ENCODE measurements at places on chromosomes 1 and 21.
A peak's percentile ranks its signal among the peaks of the same experiment; 100 is the strongest.

DNA sequence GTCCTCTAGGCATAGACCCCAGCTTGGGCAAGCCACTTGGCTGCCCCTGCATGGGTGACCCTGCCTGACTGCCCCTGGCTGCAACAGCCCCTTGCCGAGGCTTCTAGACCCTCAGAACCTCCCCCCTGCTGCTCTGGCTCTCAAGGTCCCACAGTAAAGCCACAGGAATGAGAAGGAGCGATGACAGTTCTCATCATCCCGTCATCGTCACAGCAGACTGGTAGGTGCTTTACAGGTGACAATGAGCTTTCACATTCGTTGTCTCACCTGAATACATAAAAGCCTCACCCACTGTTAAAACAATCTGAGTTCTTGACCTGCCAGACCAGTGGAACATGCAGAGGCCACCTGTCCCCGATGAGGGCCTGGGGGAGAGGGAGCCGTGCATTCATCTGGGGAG is 36.0 kb upstream of the GPR157 start:
- no peak for DNase-seq

DNA sequence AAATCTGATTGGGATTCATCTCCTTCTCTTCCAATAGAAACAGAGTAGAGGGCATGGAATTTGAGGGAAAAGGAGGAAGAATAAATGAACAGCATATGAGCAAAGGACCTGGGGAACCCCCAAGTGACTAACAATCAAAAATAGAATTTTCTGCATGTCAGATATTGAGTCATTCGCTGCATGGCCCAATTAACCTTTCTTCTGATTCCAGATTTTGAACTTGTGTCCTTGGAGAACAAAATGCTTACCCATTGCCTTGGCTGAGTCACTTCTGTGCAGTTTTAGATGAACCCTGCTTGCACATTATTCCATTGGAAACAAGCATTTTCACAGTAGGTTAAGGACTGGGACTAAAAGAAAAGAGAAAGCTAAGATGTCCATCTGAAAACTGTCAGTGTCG is 390.5 kb downstream of the ST6GALNAC3 start:
- no peak for DNase-seq

GRCh38 chr1:16191916-16192546 is 20.4 kb downstream of the ARHGEF19 start:
- no peak for DNase-seq

DNA sequence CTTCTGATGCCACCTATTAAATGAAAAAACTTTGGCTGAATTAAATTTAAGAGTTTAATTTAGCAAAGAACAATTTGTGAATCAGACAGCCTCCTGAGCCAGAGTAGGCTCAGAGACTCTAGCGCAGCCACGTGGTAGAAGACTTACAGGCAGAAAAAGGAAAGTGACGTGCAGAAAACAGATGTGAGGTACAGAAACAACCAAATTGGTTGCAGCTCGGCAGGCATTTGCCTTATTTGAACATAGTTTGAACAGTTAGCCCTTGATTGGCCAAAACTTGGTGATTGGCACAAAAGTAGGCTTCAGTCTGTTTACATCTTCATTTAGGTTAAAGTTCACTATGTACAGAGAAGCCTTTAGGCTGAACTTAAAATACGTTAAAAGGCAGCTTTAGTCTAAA is 22.9 kb downstream of the TCP10L start:
- no peak for DNase-seq

- DNase-seq = no peak
These were observed 118.6 kb upstream of the KAZN start for GRCh38 chr1:14479865-14480264.

DNA sequence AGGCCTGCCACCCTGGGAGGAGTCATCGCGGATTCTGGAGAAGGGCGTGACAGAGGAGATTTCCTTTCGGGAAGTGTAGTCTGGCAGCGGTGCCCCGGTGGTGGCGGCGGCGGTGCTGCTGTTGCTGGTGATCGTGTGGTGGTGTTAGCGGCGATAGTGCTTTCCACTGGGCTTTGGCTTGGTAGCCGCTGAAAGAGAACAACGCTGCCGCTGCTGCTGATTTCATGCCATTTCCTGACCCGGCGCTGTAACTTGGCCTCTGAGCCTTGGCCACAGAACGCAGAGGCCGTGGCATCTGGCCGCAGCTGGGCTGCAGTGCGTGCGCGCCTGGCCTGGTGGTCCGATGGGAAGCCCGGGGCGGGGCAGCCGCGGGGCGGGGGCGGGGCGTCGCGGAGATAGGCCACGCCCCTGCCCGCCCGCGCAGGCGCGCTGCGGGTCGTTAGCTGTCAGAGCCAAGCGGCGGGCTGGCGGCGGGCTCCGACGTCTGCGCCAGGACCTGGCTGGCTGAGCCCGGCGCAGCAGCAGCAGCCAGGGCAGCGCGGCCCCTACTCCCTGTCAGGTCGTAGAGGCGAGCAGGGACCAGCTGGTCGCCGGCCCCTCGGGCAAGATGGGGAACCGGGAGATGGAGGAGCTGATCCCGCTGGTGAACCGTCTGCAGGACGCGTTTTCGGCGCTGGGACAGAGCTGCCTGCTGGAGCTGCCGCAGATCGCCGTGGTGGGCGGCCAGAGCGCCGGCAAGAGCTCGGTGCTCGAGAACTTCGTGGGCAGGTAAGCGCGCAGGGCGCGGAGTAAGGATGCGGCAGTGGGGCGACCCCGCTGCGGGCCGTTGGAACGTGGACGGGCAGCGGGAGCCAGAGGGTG is at the start of gene DNM3:
Gene DNM3, plus strand, starts transcription at position 449 of the 861 bp plus-strand sequence. Its CDS starts 159 bp downstream, at position 608.
- DNase-seq = peak; percentile 71

DNA sequence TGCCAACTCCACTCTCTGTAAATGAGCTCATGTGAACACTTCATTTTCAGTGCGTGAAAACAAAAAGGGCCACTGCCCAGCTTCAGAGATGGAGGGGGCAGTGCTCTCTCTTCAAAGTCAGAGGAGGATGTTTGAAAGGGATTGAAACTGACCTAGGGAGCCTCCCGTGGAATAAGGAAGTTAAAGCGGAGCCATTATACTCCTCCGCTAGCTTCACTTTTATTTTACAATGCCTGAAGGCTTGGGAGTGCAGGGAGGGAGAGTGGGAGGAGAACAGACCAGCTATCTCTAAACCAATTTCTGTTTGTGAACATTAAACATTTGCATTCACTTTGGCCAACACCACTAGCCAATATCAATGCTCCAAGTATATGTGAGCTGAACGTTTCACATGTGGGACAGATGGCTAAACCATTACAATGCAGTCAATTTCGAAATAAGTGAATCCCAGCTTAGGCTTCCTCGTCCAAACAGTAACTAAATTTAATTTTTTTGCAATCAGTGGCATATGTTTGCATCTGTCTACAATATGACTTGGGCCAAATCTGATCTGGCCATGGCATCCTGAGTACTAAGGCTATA is 126.9 kb downstream of the ESRRG start:
- no peak for DNase-seq

DNA sequence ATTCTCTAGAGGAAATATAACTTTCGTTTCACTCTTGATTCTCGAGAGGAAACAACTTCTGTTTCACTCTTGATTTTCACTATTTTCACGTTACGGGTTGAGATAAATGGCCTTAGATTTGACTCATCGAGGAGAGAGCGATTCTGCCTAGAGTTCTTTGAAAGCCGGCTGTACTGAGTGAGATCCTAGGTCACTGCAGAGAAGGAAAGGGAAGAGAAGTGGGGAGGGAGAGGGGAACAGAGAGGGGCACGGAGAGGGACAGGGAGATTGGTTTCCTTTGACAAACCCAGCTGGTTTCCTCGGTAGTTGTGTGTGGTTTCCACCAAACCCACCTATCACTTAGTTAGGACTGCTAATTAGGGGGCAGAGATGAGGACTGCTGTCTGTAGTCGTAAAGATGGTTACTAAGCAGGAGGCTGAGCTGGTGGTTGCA is 21.6 kb upstream of the GPR137B start:
- DNase-seq = no peak

- DNase-seq = no peak
These were observed at the start of gene MPL for GRCh38 chr1:43337588-43337987. Gene MPL, plus strand, starts transcription at chr1:43337818. Its CDS starts 31 bp downstream, at chr1:43337849.

Data from stimulated activated CD4-positive, alpha-beta T cell treated with anti-CD3 and anti-CD28 coated beads, Interleukin-1b, Interleukin-23, amount 100 ng/mL, for 4 hours (primary cell).